Transverse colon (tissue), 4 donors: ENCODE measurements at places on chromosomes 4 and X. TPM values are rescaled to one million over a fixed set of nuclear protein-coding genes. Genes with fewer than 3 reads are reported as not detected.
A peak's percentile ranks its signal among the peaks of the same experiment; 100 is the strongest.

CYTL1 gene
- not detected for total RNA-seq

APOO gene
- total RNA-seq = 15.6 TPM

TMEM271 gene
- total RNA-seq = not detected

CXorf65 gene
- total RNA-seq = not detected

CFP gene
- total RNA-seq = 10.0 TPM

C4orf50 gene
- 0.14 TPM for total RNA-seq

SYN1 gene
- 0.16 TPM for total RNA-seq

DNA sequence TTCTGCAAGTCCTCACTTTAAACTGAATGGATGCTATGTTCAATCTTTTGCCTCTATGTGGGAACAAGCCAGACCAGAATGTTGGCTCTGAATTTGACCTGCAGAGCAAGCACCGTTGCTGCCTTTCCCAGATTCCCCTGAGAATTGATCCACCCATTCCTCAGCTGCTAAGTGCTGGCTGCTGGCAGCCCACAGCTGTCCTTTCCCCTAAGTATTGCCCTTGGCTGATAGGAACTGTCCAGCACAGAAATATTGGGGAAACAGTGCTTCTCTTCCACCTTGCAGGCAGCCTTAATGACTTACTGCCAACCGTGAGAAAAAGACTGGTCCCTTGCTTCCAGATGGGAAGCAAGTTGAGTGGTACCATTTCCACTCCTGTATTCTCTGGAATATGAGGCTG lies 475.9 kb downstream of the PDHA2 start:
- no peak for DNase-seq
- H3K36me3 ChIP-seq = no peaks in the 10 kb centered on the region
- H3K27me3 ChIP-seq = no peaks in the 10 kb centered on the region
- H3K4me1 ChIP-seq = no peaks in the 10 kb centered on the region
- no peak overlapping the region for H3K27ac ChIP-seq
- no peak overlapping the region for H3K4me3 ChIP-seq

- H3K27ac ChIP-seq = no peak overlapping the region
- H3K27me3 ChIP-seq = no peaks in the 10 kb centered on the region
- H3K36me3 ChIP-seq = no peaks in the 10 kb centered on the region
- H3K4me3 ChIP-seq = no peak overlapping the region
- no peaks in the 10 kb centered on the region for H3K4me1 ChIP-seq
These were observed 54.4 kb upstream of the ACTRT1 start for GRCh38 chrX:128106630-128107029.

GRCh38 chrX:106899276-106899675 lies 3.9 kb downstream of the RIPPLY1 start:
- no peaks in the 10 kb centered on the region for H3K4me1 ChIP-seq
- no peaks in the 10 kb centered on the region for H3K36me3 ChIP-seq
- H3K27me3 ChIP-seq = no peaks in the 10 kb centered on the region
- no peak for DNase-seq

DNA sequence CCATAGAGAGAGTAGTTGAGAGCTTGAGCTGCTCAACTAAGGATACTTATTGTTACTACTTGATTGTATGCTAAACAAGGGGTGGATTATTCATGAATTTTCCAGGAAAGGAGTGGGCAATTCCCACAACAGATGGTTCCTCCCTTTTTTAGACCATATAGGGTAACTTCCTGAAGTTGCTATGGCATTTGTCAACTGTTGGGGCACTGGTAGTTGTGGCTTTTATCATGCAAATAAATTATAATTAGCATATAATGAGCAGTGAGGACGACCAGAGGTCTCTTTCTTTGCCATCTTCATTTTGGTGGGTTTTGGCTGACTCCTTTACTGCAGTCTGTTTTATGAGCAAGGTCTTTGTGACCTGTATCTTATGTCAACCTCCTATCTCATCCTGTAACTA lies 1403.5 kb upstream of the PABPC4L start:
- no peak overlapping the region for H3K4me3 ChIP-seq
- no peak overlapping the region for H3K27ac ChIP-seq
- H3K27me3 ChIP-seq = no peaks in the 10 kb centered on the region
- no peak for DNase-seq
- no peaks in the 10 kb centered on the region for H3K36me3 ChIP-seq
- no peaks in the 10 kb centered on the region for H3K4me1 ChIP-seq

- H3K36me3 ChIP-seq = no peaks in the 10 kb centered on the region
- no peak overlapping the region for H3K4me3 ChIP-seq
- H3K27me3 ChIP-seq = no peaks in the 10 kb centered on the region
- DNase-seq = no peak
These were observed 245.4 kb downstream of the ADGRL3 start for GRCh38 chr4:61445374-61446063.

DNA sequence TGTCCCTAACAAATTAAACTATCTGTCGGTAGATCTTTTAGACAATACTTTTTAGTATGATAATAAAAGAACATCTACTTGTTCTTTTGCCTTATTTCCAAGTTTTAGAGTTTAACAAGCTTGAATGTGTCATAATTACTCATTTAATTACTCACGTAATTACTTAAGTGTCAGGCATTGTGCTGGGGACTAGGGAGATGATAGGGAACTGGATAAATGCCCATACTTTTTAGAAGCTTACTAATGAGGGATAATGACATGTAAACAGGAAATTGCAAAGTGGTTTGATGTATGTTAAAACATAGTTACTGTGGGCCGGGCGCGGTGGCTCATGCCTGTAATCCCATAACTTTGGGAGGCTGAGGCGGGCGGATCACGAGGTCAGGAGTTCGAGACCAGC lies 158.3 kb downstream of the DMD start:
- no peak for DNase-seq
- no peaks in the 10 kb centered on the region for H3K4me1 ChIP-seq
- no peak overlapping the region for H3K27ac ChIP-seq
- no peaks in the 10 kb centered on the region for H3K36me3 ChIP-seq
- H3K4me3 ChIP-seq = no peak overlapping the region

DNA sequence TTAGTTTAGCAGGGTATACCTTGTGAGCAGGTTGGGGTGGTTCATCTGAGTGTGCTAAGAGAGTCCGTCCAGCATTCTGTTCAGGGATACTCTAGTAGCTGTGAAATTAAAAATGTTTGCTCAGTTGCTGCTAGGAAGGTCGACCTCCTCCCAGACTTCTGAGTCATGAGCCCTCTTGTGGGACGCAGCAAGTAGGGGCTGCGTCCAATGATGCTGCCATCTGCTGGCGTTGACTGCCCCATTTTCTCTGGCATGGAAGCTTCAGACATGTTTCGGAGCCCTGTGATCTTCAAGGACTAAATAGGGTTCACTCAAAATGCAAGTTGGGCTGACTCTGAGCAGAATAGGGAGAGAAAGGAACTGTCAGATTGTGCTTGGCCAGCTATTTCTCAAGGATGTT lies 201.0 kb upstream of the ARSJ start:
- no peaks in the 10 kb centered on the region for H3K36me3 ChIP-seq
- no peak for DNase-seq
- H3K27ac ChIP-seq = no peak overlapping the region
- H3K27me3 ChIP-seq = no peaks in the 10 kb centered on the region
- H3K4me1 ChIP-seq = no peaks in the 10 kb centered on the region
- H3K4me3 ChIP-seq = no peak overlapping the region

DNA sequence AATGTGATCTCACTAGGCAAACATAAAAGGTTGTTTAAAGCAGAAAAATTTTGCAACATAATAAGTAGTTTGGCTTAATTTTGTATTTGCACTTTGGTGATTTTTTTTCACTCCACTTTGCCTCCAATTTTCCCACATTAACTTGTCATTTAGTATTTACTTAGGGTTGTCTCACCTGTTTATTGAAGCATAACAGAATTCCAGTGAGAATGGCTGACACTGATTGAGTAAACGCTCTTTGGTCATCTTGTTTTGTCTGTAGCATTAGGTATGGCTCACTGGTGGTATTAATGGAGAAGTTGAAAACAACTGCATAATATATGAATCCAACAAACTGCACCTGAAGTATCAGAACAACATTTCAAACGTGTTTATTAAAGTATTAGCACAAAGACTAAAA lies 799.5 kb upstream of the ADGRL3 start:
- no peak overlapping the region for H3K4me3 ChIP-seq
- no peak for DNase-seq
- no peaks in the 10 kb centered on the region for H3K27me3 ChIP-seq
- no peaks in the 10 kb centered on the region for H3K4me1 ChIP-seq

GRCh38 chr4:100087743-100088142 lies 102.5 kb downstream of the DDIT4L start:
- H3K4me1 ChIP-seq = no peaks in the 10 kb centered on the region
- H3K27me3 ChIP-seq = no peaks in the 10 kb centered on the region
- H3K36me3 ChIP-seq = no peaks in the 10 kb centered on the region

DNA sequence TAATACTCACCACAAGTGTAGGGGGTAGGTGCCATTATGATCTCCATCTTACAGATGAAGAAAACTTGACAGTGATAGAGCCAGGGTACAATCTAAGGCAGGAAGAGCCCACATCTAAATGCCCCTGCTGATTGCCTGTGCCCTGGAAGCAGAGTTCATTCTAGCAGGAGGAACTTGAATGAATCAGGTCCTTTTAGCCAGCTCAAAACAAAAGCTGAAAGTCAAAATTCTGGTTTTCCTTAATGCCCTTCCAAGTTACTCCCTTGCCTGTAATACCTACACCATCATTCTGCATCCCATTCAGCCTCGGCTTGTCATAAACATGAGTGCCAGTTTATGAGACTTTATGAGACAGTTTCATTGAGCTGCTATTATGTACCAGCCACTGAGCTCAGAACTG lies 89.6 kb downstream of the SCD5 start:
- no peak overlapping the region for H3K4me3 ChIP-seq
- H3K4me1 ChIP-seq = no peaks in the 10 kb centered on the region
- H3K27ac ChIP-seq = no peak overlapping the region
- H3K27me3 ChIP-seq = no peaks in the 10 kb centered on the region
- no peaks in the 10 kb centered on the region for H3K36me3 ChIP-seq
- DNase-seq = no peak

DNA sequence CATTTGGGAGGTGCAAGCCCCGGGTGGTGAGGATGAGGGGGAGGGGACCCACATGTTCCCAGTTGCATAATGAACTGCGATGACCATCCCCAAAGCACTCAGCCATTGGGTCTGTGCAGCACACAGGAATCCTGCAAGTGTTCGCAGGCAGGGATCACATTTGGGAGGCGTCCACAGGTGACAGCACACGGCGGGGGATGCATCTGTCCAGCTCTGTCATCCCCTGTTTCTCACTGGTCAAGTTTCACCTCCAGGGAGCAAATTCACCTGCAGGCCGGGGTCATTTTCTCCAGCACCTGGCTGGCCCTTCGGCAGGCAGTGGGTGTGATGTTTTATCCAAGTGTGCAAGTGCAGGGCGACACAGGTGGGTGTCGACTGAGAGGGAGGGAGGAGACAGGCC lies 33.3 kb upstream of the SORCS2 start:
- no peak overlapping the region for H3K4me3 ChIP-seq
- H3K4me1 ChIP-seq = peaks cover 5% of the 10 kb centered on the region
- no peak overlapping the region for H3K27ac ChIP-seq
- H3K27me3 ChIP-seq = no peaks in the 10 kb centered on the region

DNA sequence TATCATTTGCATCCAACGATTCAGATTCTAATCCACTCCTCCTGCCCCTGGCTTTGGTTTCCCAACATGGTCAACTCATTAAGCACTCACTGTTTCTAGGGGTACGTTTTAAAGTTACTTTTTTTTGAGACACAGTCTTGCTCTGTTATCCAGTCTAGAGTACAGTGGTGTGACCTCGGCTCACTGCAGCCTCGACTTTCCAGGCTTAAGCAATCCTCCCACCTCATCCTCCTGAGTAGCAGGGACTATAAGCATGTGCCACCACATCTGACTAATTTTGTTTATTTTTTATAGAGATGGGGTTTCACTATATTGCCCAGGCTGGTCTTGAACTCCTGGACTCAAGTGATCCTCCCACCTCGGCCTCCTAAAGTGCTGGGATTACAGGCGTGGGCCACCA lies 48.9 kb downstream of the TMEM156 start:
- H3K36me3 ChIP-seq = no peaks in the 10 kb centered on the region
- no peak for DNase-seq
- no peak overlapping the region for H3K27ac ChIP-seq
- H3K4me1 ChIP-seq = no peaks in the 10 kb centered on the region
- H3K27me3 ChIP-seq = no peaks in the 10 kb centered on the region

DNA sequence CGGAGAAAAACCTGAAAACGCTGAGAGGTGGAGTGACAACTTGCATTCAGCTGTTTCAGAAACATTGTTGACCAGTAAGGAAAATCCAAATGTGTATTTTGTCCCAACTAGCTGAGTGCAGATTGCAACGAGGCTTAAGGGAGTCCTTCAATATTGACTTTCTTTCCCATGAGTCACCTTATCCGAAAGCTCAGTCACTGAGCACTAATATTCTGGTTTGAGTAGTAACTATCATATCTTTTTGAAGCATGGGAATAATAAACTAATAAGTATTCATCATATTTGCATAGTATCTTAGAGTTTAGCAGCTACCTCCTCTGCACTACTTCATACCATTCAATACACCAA lies 604.3 kb downstream of the PACRGL start:
- H3K27me3 ChIP-seq = peaks cover 20% of the 10 kb centered on the region
- H3K36me3 ChIP-seq = no peaks in the 10 kb centered on the region
- H3K4me1 ChIP-seq = no peaks in the 10 kb centered on the region
- H3K4me3 ChIP-seq = peak overlapping the region; percentile 11

DNA sequence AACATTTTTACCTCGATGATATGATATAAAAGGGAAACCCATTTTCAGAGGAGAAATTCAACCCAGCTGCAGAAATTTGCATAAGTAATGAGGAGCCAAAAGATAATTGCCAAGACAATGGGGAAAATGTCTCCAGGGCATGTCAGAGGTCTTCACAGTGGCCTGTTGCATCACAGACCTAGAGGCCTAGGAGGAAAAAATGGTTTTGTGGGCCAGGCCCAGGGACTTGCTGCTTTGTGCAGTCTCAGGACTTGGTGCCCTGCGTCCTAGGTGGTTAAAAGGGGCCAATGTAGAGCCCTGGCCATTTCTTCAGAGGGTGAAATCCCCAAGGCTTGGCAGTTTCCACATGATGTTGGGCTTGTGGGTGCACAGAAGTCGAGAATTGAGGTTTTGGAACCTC lies 106.9 kb downstream of the CPXCR1 start:
- DNase-seq = no peak
- no peak overlapping the region for H3K4me3 ChIP-seq
- no peaks in the 10 kb centered on the region for H3K27me3 ChIP-seq
- no peaks in the 10 kb centered on the region for H3K4me1 ChIP-seq

- H3K27me3 ChIP-seq = no peaks in the 10 kb centered on the region
- H3K4me1 ChIP-seq = peaks cover 26% of the 10 kb centered on the region
- peak overlapping the region; percentile 76 for H3K4me3 ChIP-seq
- H3K27ac ChIP-seq = peak overlapping the region; percentile 91
These were observed 805 bp downstream of the ATP8A1 start for GRCh38 chr4:42655921-42656678.

DNA sequence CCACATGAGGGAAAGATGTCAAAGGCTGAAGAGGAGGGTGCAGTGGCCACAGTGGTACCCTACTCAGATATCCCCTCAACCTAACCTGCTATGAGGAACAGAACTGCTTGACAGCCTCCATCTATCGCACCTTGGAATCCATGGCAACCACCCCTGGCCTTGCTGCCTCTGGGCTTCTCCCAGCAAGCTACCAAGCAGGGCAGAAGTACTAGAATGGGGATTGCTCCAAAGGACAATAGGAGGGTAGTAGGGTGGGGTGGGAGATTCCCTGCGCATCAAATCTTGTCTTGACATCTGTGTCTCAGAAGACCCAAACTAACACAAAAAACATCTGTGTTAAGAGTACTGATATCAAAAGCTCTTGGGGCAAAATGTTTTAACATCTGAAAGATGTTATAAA lies 118.2 kb downstream of the FBXW7 start:
- H3K36me3 ChIP-seq = no peaks in the 10 kb centered on the region
- no peak overlapping the region for H3K27ac ChIP-seq
- no peak overlapping the region for H3K4me3 ChIP-seq
- DNase-seq = no peak
